ENCODE measurements at places on chromosomes 1 and 21.
A peak's percentile ranks its signal among the peaks of the same experiment; 100 is the strongest.

- no peak for DNase-seq
These were observed 24.4 kb downstream of the RCAN1 start for GRCh38 chr21:34590520-34590919.

GRCh38 chr1:156129687-156130577 is 15.4 kb downstream of the LMNA start:
- peak; percentile 88 for DNase-seq

GRCh38 chr1:177809819-177810218 is 160.0 kb downstream of the SEC16B start:
- DNase-seq = no peak

- no peak for DNase-seq
These were observed 11.9 kb downstream of the FNDC5 start for GRCh38 chr1:32858791-32859190.

GRCh38 chr1:69502991-69503390 is 64.7 kb upstream of the LRRC7 start:
- DNase-seq = no peak

DNA sequence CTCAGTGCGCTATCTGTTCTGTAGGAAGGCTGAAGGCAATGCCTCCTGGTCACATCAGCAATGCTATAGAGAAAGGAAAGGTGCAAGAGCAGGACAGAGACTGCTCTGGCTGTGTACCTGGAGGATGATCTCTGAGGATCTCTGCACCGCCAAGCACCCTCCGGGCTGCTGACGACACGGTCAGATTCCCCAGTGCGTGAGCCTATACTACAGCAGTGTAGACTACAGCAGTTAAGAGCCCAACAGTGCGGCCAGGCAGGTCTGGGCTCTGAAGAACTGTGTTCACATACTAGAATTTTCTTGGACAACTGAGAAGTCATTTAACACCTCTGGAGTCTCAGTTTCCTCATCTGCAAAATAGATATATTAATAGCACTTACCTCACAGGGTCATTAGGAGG is 39.9 kb downstream of the ITPKB start:
- DNase-seq = no peak

- no peak for DNase-seq
These were observed 13.2 kb downstream of the CAPN2 start for GRCh38 chr1:223725578-223725977.

DNA sequence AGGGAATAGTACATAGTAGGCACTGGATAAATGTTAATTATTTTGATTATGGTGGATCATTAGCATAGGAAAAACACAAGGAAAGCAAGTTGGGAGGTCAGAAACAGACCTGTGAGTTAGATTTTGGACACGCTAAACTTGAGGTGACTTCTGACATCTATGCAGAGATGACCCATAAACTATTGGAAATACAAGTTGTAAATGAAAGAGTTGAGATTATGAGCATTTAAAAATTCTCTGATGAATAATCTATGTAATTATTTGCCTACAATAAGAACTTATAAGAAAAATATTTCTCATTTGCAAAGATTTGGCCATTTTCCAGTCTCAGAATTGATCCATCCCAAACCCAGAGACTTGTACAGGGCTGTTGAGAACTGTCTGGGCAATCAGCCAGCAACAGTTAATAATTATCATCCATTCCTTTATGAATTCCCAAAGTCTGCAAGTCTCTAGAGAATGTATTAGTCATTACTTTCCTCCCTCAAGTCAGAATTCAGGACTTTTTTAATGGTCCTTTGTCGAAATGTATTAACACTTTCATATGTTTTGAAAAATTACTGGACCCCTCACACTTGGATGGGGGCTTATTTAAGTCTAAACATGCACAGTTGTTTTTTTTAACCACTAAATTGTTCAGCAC is 19.4 kb upstream of the SLAMF6 start:
- DNase-seq = peak; percentile 36

DNA sequence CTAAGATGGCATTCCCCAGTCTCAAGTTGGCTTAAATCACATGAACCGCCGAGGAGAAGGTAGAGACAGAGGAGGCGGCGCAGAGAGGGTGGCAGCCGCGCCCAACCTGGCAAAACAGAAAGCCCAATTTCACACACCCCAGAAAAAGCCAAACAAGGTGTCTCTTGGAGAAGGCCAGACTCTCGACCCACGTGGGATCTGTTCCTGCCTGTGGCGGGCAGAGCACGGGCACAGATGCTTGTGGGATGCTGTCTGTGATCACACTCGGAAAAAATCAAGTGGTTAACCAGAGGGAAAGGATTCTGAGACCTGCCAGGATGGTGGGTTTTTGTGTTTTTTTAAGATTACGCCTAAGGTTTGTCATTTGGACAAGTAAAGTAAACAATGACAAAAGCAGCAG is 80.7 kb downstream of the MRPL37 start:
- DNase-seq = no peak

- DNase-seq = no peak
These were observed 3.3 kb upstream of the FMO4 start for GRCh38 chr1:171310661-171311087.

- no peak for DNase-seq
These were observed 28.7 kb downstream of the NBPF3 start for GRCh38 chr1:21468599-21468998.

DNA sequence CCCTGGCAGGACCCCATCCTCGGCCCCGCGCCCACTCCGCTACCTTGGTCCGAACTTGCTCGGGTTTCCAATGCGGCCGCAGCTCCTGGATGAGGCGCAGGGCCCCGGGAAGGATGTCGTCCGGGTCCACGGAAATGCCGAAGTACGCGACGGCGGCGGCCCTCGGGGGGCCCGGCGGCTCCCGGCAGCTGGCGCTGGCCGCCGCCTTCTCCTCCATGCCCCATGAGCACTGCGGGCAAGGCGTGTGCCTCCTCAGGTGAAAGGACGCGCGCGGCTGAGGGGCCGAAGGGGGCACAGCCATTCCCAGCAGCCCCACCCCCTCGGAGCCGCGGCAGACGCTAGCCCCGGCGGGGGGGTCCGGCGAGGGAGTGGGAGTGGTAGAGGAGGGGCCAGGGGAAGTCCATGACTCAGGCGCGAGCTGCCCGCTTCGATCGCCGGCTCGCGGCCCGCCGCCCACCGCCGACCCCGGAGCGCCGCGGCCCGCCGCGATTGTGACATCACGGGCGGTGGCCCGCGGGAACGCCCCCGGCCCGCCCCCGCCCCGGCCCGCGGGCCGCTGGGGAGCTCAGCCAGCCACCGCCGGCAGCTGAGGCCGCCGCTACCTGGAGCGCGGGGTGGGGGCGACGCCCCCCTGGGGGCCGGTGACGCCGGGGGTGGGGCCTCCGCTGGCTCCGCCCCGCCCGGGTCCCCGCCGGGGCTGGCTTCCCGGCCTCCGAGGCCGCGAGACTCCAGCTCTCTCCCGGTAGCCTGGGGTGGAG is at the start of gene ETNK2:
TSS of gene ETNK2 (minus strand) at position 493 of the 758 bp plus-strand sequence. CDS start at position 301, 192 bp downstream.
- DNase-seq = peak; percentile 84

- no peak for DNase-seq
These were observed 177.7 kb downstream of the NCAM2 start for GRCh38 chr21:21175798-21176334.

GRCh38 chr1:42674682-42675081 is 7.5 kb upstream of the YBX1 start:
- no peak for DNase-seq

- no peak for DNase-seq
These were observed 113.8 kb upstream of the KCNK1 start for GRCh38 chr1:233500106-233500505.

DNA sequence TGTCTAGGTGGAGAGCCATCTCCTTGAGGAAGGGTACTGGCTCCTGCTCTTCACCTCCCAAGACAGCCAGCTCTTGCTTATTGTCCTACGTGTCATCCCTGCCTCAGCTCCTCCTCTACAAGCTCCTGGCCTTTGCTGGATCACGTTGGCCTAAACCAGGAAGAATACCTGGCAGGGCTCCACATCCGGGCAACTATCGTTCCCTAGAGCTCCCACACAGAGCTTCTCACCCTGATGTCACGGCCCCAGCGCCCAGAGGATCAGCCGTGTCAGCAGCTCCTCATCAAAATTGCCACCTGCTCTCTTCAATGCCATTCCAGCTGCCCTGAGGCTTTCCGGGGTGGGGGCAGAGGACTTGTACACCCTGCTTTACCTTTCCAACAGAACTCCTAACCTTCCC is 1.9 kb upstream of the TPM3 start:
- no peak for DNase-seq

DNA sequence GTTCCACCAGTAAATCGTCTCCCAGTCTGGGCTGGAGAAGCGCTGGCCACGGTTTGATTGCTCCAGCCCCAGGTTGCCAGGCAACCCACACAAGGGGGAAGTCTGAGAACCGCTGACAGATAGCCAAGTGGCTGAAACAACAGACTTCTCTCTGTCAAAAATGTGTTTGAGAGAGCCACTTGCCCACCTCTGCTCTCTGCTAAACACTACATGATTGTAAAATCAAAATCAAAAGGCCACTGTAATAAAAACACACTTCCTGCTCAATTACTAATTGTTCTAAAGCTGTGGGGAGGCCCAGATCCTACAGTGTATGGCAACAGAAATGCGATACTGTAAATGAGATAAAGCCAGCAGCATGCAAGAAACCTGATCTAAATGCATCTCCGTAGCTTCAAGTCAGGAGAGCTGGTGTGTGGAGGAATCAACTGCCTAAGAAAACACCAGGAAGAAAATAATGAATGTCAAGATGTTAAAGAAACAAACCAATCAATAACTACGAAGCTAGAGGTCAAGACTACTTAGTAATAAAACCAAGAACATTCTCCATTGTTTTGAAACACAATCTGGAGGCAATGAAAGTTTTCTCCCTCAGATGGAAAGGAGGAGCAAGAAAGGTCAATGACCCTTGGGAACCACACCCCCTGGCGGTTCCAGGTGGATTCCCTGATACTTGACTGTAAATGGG is 121.2 kb downstream of the SLC45A1 start:
- DNase-seq = no peak

GRCh38 chr1:40773748-40774265 is 9.8 kb upstream of the KCNQ4 start:
- DNase-seq = no peak

DNA sequence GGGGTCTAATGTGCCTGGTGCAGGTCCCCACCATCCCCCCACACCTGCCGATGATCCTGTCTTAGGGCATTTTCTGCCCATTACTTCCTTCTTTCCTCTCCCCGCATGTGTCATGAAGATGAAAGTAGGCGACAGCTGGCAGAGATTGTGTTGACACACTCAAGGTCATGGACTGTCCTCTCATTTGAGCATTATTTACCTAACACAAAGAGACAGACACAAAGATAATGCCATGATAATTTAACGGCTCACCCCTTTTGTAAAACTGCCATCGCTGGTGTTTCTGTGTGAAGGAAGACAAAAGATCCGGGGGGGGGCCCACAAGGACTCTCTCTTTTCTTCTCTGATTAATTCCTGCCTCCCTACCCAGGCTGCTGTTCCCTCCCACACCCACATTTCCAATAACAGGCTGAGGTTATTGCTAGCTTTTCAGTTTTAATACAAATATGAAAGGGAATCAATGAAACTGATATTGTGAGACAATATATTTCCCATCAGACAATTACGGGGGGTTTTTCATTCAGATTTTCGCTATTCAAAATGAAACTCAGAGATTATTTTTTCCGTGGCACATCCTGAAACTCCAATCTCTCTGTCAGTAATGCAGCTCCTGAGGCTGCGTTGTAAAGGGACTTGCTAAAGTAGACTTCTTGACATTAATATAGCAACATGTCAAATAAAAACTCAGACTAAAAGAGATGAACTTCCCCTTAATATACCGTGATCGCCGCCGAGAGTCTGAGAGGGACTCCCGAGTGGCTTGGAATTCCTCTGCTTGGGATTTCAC is 561.1 kb downstream of the NPHP4 start:
- DNase-seq = no peak

GRCh38 chr1:227315629-227316346 is 2.5 kb downstream of the CDC42BPA start:
- peak; percentile 54 for DNase-seq

GRCh38 chr1:213123536-213123935 is 72.5 kb downstream of the RPS6KC1 start:
- no peak for DNase-seq

DNA sequence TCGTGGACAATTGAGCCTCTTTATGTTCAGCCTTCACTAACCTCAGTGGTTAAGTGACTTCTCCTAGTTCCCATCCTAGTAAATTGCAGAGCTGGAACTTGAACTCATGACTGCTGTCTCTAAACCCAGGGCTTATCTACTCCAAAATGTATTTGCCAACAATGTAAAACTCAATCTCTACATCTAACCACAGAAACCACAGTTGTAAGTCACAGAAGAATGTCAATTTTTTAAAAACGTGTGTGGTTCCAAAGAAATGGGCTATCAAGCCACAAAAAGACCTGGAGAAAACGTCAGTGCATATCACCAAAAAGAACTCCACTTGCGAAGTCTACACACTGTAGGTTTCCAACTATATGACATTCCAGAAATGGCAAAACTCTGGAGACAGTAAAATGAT is 172.6 kb upstream of the HMCN1 start:
- DNase-seq = no peak

DNA sequence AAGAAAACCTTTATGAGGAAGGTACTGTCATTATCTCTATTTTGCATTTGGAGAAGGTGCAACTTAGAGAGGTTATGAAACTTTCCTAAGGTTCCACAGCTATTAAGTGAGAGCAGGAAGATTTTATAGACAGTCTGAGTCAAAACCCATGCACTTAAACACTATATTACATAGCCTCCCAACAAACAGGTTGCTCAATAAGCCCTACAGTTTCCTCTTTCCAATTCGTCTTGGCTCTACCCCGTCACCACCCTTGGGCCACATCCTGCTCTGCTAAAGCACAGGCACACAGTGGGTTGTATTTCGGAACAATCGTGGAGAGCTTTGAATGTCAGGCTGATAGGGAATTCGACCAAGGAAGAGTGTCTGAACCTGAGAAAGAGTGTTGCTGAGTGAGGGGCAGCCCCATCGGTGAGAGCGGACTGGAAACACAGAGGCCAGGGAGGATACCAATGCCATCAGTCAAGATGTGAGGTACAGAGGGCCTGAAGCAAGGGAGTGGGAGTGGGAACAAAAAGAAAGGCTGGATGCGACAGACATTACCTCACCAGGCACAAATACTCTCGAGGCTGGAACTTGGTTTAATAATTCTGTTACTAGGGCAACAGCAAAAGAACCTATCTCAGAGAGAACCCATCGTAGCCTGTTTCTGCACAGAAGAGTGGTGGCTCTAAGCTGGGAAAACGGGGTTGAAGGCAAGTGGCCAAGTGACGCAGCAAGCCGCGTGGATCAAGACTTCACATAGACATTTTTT is 6.3 kb upstream of the LRRC52 start:
- DNase-seq = no peak

- DNase-seq = no peak
These were observed 46.9 kb upstream of the GNG12 start for GRCh38 chr1:67880056-67880601.

DNA sequence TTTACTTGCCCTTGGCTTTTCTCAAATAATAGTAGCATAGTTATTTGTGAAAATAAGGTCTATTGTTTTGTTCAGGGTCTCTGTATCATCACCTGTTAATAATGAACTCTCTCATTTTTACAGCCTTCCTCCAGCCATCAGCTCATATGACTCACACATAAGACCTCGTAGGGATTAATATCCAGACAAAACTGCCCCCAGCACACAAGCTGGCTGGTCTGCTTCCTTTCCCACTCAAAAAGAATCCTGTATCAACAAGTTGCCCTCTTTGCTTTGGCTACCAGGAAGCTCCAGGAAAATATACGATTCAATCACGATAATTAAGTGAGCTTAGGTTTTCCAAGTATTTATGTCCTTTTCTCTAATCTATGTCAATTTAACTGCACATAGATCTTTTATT is 119.2 kb downstream of the DMRTB1 start:
- DNase-seq = no peak

- DNase-seq = no peak
These were observed 30.4 kb upstream of the C1orf174 start for GRCh38 chr1:3930301-3931006.
